SK-N-SH (cell line): ENCODE measurements at places on chromosomes 7 and 10. TPM values are rescaled to one million over a fixed set of nuclear protein-coding genes. Genes with fewer than 3 reads are reported as not detected.

- peaks cover 19% of the 10 kb centered on the region; the same call in 1 of the 2 replicates for H3K27me3 ChIP-seq
- H3K36me3 ChIP-seq: no peaks in the 10 kb centered on the region
- no peak for DNase-seq
- no peaks in the 10 kb centered on the region for H3K4me1 ChIP-seq
- H3K4me3 ChIP-seq: no peak overlapping the region
- H3K27ac ChIP-seq: no peak overlapping the region
Measured at GRCh38 chr7:18278316-18278715, 217.2 kb upstream of the HDAC9 start.

DNA sequence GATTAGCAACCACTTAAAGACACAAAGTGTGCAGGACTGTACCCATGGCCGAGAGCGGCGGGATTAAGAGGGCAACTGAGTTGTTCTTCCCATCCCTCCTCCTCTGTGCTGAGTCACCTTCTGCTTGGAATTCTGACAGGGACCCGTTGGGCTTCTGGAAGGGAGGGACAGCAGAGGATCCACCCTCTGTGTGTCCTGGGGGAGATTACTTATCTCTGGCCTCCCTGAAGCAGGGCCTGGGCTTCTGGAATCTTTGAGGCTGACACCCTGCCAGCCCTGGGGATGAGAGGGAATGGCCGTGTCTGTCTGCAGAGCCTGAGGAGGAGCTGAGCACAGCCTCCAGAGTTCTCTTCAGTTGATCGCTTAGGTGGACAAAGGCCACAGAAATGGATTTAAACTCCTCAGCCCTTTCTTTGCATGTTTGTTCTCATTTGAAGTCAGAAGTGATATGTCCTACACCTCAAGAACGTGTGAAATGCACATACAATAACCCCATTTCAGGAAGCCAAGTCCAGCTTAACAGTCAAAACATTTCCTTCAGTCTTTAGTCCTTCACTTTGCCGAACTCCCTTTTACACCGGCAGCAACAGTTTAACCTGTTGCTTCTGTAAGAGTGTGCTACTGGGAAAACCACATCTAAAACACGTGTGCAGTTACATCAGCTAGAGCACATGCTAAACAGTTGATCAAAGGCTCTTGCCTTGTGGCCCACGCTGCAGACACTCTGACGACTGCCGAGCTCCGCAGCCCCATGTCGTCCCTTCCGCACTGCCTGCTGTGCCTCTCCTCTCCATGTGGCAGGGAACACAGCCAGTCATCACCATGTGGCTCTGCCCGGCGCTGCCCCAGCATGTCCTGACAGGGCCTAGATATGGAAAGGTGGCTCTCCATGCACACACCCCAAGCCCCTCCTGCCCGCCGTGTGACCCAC, 55.7 kb downstream of the IKZF1 start:
- H3K27me3 ChIP-seq: 0 out of 2 replicates have a peak, but pooled peaks cover 4% of the 10 kb centered on the region
- no peak overlapping the region for H3K27ac ChIP-seq
- peak; percentile 57 for DNase-seq
- H3K4me3 ChIP-seq: no peak overlapping the region

DNA sequence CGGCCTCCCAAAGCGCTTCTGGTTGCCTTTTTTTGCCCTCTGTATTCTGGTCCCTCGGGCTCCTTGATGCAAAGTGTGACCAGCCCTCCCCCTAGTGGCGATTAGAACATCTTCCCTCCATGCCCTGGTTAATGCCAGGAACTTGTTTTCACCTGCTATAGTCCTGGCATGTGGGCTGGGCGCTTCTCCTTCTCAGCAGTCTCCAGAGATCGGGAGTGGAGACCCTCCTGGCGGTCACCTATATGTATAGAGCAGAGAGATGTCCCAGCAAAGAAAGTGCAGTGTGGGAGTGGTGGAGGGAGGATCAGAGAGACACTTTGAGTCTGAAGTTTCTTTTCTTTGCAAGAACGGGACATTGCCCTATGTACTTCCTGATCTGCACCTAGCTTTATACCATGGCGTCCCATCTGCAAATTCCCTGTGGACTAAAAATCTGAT, 264.1 kb downstream of the OTUD1 start:
- no peaks in the 10 kb centered on the region for H3K27me3 ChIP-seq
- H3K36me3 ChIP-seq: no peaks in the 10 kb centered on the region
- no peaks in the 10 kb centered on the region for H3K4me1 ChIP-seq
- H3K27ac ChIP-seq: no peak overlapping the region
- peak; percentile 65 for DNase-seq

LRRC72 gene
- not detected in 2 replicates for polyA plus RNA-seq

GRCh38 chr7:47500103-47500563, 81.8 kb downstream of the TNS3 start:
- no peak overlapping the region for H3K4me3 ChIP-seq
- no peak overlapping the region for H3K27ac ChIP-seq
- peaks cover 17% of the 10 kb centered on the region; the same call in 1 of the 2 replicates for H3K36me3 ChIP-seq
- no peak for DNase-seq

CFAP58 gene
- 0.38 and 0.47 TPM in 2 replicates for polyA plus RNA-seq

AGBL3 gene
- 0.35 and 0.91 TPM in 2 replicates for polyA plus RNA-seq

DNA sequence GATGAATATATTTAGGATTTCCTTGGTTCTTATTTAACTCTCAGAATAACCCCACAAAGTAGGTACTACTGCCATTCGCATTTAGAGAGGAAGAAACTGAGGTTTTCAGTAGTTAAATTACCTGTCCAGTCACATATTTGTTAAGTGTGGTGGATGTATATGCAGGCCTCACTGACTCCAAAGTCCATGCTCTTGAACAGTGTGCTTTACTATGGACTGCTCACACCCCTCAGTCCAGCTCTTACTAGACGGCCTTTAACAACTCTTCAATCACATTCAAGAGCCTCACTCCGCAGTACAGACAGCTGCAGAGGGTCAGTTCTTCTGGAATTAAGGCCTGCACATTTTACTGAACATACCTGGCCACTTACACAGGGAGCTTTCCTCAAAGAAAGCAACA, 36.2 kb downstream of the ZNF248 start:
- no peak for DNase-seq
- H3K4me3 ChIP-seq: no peak overlapping the region
- H3K27ac ChIP-seq: no peak overlapping the region
- H3K4me1 ChIP-seq: no peaks in the 10 kb centered on the region

GRCh38 chr7:12554872-12555271, 15.6 kb upstream of the SCIN start:
- H3K27ac ChIP-seq: no peak overlapping the region
- no peaks in the 10 kb centered on the region; the same call in 1 of the 2 replicates for H3K4me1 ChIP-seq
- H3K36me3 ChIP-seq: no peaks in the 10 kb centered on the region
- no peak overlapping the region for H3K4me3 ChIP-seq
- H3K27me3 ChIP-seq: no peaks in the 10 kb centered on the region

DNA sequence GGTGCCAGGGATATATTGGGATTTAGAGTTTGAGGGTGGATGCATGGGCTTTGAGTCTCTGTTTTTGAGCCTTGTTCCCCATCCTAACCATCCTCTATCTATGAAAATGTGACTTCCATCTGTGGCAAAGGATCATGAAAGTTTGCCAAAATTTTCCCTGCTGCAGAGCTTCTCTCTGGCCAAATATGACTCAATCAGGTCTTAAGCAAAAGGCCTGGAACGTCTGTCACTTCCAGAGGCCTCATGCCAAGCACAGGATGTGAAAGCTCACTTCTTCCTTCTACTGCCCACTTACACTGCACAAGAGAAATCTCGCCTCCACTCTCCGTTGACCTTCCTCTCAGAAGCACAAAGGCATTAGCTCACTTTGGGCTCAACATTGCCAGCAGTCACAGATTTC, 696.9 kb upstream of the NRP1 start:
- H3K4me1 ChIP-seq: no peaks in the 10 kb centered on the region
- H3K27me3 ChIP-seq: no peaks in the 10 kb centered on the region
- H3K36me3 ChIP-seq: no peaks in the 10 kb centered on the region
- H3K4me3 ChIP-seq: no peak overlapping the region

PPP1R9A gene
- polyA plus RNA-seq: 0.30 and 0.58 TPM in 2 replicates

GRCh38 chr10:22931948-22932347, 4.1 kb downstream of the ARMC3 start:
- H3K27ac ChIP-seq: no peak overlapping the region
- no peak overlapping the region for H3K4me3 ChIP-seq
- DNase-seq: no peak
- no peaks in the 10 kb centered on the region for H3K4me1 ChIP-seq

- no peaks in the 10 kb centered on the region for H3K4me1 ChIP-seq
- no peak overlapping the region; the same call in 1 of the 2 replicates for H3K4me3 ChIP-seq
- peaks cover 33% of the 10 kb centered on the region for H3K27me3 ChIP-seq
- H3K36me3 ChIP-seq: no peaks in the 10 kb centered on the region
Measured at GRCh38 chr7:42186151-42186550, 50.9 kb downstream of the GLI3 start.

GRCh38 chr7:14197280-14197679, 207.8 kb upstream of the ETV1 start:
- H3K36me3 ChIP-seq: no peaks in the 10 kb centered on the region
- H3K4me3 ChIP-seq: no peak overlapping the region
- H3K4me1 ChIP-seq: peaks cover 19% of the 10 kb centered on the region
- no peaks in the 10 kb centered on the region for H3K27me3 ChIP-seq
- DNase-seq: no peak

NAT16 gene
- 0.64 and 0.68 TPM in 2 replicates for polyA plus RNA-seq

HPS6 gene
- polyA plus RNA-seq: 7.3 and 7.8 TPM in 2 replicates

ETV1 gene
- polyA plus RNA-seq: 22.3 and 24.9 TPM in 2 replicates

DNA sequence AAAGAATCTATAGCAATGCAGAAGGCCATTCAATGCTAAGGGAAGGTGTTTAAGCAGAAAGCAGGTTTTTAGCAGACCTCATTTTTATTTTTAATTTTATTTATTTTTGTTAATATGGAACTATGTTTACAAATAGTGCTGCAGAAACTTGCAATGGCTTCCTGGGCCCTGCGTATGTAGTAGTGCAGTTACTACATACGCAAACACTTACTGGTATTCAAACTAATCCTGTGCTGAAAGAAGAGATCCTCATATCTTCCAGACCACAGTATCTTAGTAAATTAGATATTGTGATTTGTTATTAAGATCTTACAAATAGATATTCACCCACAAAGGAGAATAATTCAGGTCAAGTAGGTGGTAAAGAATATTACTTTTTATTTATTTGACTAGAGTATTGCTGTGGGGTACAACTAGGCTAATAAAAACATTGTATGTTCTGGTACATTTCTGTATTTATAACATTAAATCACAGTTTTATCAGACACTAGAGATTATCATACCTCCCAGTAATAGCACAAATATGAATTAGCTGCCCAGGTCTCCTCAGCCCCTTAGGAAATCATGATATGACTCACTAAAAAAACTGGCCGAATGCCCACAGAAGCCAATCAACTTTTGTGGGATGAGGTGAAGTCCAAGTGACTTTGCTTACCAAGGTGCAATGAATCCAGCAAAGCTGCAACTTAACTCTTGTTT, 57.6 kb downstream of the RNLS start:
- DNase-seq: no peak
- H3K4me1 ChIP-seq: peaks cover 8% of the 10 kb centered on the region
- H3K27ac ChIP-seq: no peak overlapping the region

TMEM176A gene
- polyA plus RNA-seq: not detected in 2 replicates

DNA sequence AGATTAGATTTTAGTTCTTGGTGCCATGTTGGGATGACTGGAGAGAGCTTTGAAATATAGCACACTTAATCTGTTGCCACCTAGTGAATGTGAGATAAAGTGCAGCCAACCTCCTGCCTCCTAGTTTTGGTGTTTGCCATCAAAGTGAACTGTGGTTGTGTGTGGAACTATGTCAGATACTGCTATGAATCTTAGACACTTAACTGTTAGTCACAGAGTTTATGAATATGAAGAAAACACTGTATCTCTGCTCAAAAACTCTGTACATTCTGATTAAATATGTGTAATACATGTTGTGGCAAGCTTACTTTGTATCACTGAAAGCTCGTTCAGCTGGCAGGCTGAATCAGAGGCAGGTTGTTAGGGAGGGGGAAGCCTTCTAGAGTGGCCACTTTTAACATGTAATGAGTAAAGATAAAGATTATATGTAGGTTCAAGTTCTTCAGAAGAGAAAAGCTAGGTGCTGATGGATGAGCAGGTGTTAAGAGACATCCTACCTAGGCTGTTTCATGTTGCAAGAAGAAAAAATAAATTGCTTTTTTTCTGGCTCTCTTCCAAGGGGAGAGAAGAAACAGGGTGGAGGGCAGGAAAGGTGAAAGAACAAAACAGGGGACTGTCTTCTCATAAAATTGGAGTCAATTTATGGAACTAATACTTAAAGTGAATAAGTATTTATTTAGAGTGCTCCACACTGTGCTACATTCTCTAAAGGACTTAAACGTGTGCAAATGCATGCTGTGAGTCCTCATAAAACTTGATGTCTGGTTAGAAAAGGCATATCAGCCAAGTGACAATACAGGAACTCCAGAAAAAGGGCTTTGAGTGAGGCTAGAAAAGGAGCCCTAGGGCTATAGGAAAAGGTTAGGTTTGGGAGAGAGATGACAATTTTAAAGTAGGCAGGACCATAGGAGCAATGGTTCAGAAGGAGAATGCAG, 14.1 kb upstream of the LAMB1 start:
- H3K27ac ChIP-seq: no peak overlapping the region
